NCI-H187 (cell line): ENCODE measurements at places on chromosomes 11 and 22.

- DNase-seq = no peak
These were observed 17.0 kb upstream of the FXYD2 start for GRCh38 chr11:117841551-117842031.

DNA sequence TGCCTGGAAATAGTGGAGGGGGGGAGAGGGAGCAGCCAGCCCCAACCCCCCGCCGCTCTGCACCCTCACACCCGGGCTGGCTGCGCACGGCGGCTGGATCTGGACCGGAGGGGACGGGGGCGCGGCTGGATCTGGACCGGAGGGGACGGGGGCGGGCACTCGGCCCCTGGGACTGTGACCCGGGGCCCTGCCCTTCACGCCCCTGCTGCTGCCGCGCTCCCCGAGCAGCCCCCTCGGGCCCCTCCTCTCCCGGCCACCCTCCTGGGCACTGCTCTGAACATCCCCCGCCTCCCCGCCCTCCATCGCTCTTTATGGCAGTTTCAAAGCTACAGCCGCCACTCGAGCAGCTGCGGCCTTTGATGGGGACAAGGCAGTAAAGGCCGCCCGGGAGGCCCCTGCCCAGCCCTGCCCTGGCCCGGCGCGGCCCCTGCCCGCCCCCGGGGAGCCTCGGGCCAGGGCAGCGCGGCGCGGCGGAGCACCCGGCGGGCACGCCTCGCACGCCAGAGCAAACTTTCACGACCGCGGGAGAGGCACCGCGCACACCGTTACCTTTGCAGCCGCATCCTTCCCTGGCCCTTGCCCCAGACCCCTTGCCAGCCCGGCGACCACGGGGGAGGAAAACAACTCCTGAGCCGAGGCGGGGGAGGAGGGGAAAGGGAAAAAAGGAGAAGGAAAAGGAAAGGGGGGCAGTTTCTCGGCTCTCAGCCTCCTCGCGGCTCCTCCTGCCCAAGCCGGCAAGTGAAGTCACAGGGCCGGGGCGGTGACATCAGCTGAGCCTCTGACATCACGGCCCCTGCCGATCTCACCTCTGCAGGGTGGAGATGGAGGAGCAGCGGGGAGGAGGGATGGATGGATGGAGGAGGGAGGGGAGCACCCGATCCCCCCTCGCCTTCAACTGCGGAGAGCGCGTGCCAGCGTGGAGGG lies 13.1 kb upstream of the TCF20 start:
- DNase-seq = no peak

DNA sequence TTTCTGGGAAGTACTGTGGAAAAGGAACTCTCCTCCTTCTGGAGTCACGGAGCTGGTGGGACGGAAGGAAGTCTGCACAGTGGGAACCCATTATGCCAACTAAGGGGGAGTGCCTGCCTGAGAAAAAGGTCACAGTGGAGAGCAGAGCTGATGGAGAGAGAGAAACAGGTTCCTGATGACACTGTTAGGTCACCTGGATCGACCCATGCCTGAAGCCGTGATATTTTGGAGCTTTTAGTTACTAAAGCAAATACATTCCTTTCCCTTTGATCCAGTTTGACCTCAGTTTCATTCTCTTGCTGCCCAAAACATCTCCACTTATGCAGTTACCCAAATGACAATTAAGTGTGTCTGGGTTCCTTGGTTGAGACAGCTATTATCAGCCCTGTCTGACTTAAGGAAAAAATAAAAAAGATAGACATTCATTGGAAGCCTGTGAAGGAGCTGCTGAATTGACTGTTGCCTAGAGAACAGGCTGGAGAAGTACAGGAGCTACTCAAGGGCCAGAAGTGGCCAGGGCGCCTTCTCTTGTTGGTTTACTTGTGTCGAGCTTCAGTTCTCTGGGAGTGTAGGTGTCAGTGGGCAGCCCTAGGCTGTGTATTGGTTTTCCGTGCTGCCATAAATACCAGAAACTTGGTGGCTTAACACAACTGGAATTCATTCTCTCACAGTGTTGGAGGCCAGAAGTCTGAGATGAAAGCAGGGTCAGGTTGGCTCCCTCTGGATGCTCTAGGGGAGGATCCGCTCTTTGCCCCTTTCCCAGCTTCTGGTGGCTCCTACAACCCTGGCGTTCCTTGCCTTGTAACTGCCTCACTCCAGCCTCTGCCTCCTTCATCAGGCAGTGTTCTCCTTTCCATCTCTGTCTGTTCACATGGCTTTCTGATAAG lies 13.6 kb downstream of the MRGPRD start:
- no peak for DNase-seq

DNA sequence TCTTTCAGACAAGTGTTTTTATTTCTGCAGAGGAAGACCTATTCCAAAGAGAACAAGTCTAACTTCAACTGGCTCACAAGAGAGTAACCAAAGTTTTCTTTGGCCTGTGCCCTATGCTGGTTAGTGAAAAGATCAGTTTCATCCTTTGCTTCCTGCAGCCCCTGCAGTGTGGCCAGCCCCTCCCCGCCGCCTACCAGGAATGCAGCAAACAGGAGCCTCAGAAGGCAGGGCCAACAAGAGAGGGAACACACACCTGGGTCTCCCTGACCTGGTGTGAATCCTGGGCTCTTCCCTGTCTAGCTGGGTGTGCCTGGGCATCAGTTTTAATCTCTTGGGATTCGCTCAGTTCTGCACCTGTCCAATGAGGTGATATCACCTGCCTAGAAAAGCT lies 21.5 kb upstream of the SCARF2 start:
- no peak for DNase-seq

GRCh38 chr22:42202669-42203068 lies 67.8 kb downstream of the TCF20 start:
- no peak for DNase-seq
